ENCODE measurements at places on chromosomes 13 and 19.

DNA sequence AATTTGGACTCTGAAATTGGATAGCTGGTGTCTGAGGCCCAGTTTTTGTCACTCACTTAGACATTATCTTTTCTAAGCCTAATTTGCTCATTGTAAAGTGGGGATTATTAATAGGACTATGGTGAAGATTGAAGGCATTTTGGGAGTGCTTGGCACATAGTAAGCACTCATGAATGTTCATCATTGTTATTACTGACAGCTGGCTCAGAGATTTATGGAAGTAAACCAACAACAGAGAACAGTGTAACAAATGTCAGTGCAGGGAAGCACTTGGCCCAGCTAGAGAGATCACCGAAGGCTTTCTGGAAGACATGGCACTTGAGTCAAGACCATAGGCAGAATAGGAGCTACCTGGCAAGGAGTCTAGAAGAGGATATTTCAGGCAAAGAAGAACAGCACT, 92.3 kb downstream of the RFC3 start:
- DNase-seq: no peak

DNA sequence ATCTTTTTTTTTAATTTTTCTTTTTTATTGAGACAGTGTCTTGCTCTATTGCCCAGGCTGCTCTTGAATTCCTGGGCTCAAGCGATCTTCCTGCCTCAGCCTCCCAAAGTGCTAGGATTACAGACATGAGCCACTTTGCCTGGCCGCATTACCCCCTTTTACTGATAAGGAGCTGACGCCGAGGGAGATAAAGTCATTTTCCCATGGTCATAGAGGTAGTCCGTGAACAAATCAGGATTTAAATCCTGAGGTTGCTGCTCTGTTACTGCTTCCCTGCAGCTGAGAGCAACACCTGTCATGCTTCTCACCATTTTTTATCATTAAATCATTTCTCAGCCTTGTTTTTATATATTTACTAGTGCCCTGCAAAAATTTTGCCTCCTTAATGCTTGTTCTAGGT, 7.4 kb downstream of the CYSLTR2 start:
- DNase-seq: no peak

DNA sequence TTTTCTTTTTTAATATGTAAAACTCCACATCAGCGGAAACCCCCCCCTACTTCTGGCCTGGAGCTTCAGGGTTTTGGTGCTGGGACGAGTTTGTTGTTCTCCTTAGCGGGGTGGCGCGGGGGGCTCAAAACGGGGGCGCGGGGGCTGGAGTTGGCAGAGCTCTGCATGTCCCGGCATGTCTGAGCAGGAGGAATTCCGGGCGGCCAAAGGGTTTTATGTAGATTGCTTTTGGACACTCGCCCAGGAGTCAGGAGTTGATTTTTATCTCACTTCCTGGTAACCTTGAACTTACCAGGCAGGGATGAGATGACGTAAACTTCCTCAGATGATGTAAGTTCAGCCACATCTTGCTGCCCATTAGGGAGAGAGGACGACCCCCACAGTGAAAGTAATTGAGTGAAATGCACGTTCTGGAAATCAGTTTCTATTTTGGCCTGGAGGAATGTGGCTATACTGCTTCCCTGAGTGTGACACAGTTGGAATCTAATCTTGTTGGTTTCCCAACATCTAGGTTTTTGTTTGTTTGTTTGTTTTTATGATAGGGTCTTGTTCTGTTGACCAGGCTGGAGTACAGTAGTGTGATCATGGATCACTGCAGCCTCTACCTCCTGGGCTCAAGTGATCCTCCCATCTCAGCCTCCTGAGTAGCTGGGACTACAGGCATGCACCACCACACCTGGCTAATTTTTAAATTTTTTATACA, 21.0 kb upstream of the GDF15 start:
- no peak for DNase-seq

DNA sequence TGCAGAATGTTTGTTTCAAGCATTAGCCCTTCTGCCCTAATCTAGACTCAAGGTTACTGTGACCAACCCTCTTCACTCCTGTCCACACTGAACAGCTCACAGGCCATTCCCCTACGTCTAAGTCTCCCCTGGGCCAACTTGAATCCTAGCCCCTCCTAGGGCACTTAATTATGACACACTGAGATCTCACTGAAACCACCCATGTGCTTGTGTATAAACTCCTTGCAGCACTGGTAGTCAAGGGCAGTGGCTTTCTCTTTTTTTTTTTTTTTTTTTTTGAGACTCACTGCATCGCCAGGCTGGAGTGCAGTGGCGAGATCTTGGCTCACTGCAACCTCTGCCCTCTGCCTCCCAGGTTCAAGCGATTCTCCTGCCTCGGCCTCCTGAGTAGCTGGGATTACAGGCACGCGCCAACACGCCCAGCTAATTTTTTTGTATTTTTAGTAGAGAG, 1.9 kb upstream of the AKT2 start:
- DNase-seq: no peak

GRCh38 chr19:27746691-27747380, 1466.1 kb downstream of the UQCRFS1 start:
- no peak for DNase-seq

GRCh38 chr19:10379880-10380312, 476 bp downstream of the TYK2 start:
- no peak for DNase-seq

- DNase-seq: no peak
Measured at GRCh38 chr19:40561947-40562346, 14.7 kb upstream of the SHKBP1 start.

DNA sequence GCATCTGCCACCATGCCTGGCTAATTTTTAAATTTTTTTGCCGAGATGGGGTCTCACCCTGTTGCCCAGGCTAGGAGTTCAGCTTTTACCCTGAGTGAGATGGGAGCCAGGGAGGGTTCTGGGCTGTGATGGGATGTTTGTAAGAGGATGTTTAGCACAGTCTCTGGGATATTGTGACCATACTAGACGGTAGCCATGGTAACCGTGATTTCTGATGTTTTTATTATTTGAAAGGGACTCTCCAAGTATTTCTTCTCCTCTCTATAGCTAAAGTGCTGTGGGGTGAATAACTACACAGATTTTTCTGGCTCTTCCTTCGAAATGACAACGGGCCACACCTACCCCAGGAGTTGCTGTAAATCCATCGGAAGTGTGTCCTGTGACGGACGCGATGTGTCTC, 10.4 kb downstream of the TSPAN16 start:
- no peak for DNase-seq

DNA sequence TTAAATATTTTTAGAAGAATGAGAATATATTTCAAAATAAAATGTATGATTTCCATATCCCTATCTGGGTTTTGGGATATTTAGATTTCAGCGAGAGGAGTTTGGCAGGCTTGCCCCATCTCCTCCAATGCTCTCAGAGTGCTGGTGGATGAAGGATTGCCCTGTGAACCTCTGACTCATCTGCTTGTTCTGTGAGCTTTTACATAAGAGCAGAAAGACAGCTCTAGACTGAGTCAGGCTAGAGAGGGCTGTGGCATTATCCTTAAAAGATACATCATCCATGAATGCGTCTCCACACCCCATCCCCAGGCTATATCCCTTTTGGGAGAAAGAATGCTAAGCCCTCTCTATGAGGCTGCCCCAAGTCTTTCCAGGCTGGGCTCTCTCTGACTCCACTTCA, 190.6 kb downstream of the TUBA3C start:
- DNase-seq: no peak

DNA sequence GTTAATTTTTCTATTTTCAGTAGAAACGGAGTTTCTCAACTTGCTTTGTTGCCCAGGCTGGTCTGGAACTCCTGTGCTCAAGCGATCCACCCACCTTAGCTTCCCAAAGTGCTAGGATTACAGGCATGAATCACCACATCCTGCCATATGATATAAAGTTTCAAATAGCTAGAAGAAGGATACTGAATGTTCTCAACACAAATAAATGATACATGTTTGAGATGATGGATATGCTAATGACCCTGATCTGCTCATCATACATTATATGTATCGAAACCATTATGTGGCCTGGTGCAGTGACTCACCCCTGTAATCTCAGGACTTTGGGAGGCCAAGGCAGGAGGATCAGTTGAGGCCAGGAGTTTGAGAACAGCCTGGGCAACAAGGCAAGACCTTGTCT, 11.5 kb downstream of the CIB3 start:
- no peak for DNase-seq

DNA sequence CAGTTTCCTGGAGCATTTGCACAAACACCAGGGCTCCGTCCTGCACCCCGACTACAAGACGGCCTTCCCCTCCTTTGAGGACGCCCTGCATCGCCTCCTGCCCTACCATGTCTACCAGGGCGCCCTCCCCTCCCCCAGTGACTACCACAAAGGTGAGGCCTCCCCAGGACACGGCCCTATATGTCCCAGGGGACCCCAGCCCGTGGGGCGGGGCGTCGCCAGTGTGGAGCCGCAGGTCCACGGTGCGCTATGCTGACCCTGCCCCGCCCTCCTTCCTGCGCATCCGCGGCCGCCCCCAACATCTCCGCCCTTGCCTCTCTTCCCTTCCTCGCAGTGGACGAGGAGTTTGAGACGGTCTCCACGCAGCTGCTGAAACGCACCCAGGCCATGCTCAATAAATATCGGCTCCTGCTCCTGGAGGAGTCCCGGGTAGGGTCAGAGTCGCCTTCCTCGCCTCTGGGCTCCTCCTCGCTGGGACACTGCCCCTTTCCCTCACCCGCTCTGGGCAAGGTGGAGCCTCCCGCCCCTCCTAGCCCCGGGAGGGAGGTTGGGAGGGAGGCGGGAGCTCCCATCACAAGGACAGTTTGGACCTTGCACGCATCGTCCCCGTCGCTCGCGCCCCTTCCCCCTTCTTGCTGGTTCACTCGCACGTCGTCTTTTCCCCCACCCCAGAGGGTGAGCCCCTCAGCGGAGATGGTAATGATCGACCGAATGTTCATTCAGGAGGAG, 14.4 kb upstream of the EHD2 start:
- no peak for DNase-seq

DNA sequence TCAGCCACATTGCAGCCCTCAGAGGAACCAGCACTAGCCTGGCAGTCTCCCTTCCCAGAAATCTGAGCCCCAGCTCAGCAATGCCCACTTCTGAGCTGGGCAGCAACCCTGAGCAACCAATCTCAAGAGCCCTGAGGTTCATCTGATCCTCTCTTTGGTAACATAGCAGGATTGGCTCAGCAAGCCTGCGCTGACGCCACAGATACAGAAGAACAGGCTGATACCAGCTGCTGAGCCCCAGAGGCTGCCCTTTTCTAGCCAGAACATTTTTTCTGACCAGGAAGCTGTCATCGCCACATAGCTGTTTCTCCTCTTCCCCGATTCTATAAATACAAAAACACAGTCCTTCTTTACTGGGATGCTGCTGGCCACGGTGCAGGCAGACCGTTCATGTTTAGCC, 59.8 kb downstream of the TRPM4 start:
- DNase-seq: no peak

- no peak for DNase-seq
Measured at GRCh38 chr19:55652311-55653128, 2.3 kb upstream of the U2AF2 start.

GRCh38 chr19:17289489-17289888, 7.8 kb downstream of the ANKLE1 start:
- DNase-seq: no peak

GRCh38 chr13:48646791-48647190, 6.9 kb upstream of the CYSLTR2 start:
- DNase-seq: no peak

DNA sequence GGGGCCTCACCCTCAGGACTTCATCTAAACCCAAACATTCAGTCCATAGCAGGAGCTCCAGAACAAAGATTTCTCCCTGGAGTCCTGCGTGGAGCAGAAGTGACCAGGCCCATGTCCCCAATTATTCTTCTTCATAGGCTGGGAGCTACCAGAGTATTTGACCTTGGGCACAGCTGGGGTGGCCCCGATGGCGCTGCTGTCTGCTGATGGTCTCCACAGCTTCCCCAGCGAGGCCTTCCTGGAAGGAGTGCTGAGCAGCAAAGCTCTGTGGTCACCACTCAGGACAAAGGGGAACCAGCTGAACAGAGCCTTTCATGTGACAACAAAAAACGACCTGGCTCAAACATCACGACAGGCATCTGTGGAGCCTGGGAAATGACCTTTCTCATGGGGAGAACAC, 62.7 kb upstream of the ARGLU1 start:
- no peak for DNase-seq

- DNase-seq: no peak
Measured at GRCh38 chr13:40515702-40516101, 150.7 kb downstream of the FOXO1 start.

GRCh38 chr19:41808663-41809566, 12.5 kb downstream of the CEACAM3 start:
- no peak for DNase-seq

DNA sequence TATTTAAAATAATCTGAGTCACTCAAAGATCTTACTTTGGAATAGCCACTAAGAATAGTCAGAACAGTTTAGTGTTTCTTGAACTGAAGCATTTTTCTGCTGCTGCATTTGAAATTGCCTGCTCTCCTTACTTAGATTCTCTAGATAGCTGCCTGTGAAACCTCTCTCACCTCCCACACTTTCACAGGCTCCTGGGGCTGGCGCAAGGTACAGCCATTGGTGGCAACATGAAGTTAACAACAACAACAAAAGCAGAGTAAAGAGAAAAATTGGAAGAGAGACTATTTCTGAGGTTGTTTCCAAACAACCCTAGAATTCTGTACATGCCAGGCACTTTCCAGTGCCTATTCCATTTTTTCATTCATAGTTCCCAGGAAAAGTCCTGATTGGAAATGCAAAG, 25.3 kb downstream of the SLITRK5 start:
- DNase-seq: no peak

DNA sequence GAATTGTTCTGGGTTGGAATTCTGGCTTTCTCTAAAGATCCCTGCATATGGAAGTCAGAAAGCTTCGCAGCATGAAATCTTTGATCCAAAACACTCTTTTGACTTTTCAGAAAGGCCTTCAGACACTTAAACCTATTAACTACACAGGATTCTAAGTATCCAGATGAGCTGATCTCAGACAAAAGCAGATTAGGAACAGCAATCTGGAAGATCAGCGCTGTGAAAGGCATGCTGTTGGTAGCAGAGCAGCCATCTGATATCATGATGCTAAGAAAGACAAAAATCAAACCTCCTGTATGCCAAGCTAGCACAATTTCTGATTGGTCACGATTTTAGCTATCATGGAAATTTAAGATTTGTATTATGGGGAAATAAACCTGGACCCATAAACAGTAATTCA, 589.9 kb downstream of the GPC5 start:
- DNase-seq: no peak

- no peak for DNase-seq
Measured at GRCh38 chr19:48784527-48784926, 26.3 kb downstream of the BCAT2 start.

DNA sequence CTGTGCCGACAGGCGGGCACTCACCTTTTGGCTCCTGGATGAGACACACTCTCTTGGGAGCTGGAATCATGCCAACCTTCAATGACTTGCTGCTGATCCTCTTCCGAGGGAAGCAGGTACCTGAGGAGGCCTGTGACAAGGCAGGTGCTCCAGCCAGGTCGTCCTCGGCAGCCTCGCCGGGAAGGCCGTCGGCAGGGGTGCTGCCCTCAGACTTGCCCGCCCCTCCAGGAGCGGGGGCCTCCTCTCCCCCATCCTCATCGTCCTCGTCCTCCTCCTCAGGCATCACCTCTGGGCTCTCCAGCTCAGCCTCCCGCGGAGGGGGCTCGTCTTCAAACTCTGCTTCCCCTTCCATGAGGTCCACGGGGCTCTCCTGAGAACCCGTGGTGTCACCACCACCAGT, 29.2 kb downstream of the SUGP2 start:
- DNase-seq: no peak

GRCh38 chr13:38900188-38900587, 90.4 kb downstream of the STOML3 start:
- no peak for DNase-seq

Data from stimulated activated CD8-positive, alpha-beta memory T cell treated with anti-CD3 and anti-CD28 coated beads, Interleukin-4, amount 100 ng/mL, for 1 hour (primary cell).